ENCODE measurements at places on chromosomes 12 and 14.
A peak's percentile ranks its signal among the peaks of the same experiment; 100 is the strongest.

DNA sequence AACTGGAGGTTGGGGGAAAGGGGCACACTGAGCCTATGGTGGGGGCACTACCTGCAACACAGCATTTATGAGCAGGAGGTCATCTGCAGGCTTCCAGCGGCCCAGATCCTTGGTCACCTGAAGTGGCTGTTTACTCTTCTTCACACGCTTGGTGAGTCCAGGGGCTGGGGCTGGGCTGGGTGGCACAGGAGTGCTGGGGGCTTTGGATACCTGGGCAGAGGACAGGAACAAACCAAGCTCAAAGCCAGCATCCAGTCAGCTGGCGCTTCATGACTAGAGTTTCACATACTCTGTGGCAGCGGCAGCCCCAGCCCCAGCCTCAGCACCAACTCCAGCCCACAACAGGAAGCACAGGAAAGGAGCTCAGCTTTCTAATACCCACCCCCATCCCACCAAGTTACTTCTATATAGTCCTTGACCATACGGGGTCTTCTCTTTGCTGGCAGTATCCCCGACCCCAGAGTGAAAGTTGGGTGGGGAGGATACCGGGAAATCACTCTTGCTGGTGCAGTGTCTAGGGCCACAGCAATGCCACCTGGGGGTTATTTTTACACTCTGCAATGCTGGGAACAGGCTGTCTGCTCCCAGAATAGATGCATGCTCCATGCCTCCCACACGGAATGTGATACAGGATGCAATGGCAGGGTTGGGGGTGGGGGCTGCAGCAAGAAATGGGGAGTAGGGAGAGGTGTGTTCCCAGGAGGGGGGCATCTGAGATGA, 3.1 kb downstream of the MCRS1 start:
- no peak for DNase-seq

DNA sequence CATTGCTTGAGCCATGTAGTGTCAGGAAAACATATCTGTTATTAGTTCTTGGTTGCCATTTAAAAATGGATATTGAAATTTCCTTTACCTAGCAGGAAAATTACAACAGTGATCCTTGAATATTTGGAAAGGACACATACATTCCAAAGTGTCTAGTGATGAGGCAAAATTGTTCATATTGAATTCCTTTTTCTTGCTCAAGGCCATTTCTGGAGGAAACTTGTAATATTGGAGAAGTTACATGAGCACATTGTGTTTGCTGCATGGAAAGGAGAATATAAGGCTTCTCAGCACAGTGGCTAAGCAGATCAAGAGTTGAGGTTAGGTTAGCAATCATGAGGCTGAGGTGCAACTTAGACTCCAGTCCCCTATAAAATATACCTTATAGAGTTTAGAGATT, 121.9 kb downstream of the PDE3A start:
- no peak for DNase-seq

DNA sequence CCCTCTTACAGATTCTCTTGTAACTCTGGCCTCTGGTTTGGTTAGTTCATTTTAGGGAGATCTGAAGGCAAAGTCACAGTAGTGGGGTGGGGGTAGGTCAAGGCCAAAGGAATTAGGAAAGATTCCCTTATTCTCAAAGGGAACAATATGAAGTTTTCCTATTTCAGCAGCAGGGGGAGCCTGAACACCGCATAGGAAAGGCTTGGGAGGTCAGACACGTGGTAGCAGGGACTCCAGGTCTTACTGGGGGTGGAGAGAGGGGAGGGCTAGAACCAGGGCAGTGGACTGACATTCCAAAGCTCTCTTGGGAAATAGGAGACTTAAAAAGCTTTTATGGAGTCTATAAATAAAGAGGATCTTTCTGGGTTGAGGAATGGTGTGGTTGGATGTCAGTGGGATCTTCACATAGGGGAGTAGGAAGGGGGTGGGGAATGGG, 1.3 kb downstream of the ZC3H10 start:
- peak; percentile 35 for DNase-seq

- no peak for DNase-seq
These were observed 4.2 kb downstream of the RFX4 start for GRCh38 chr12:106586803-106587684.

DNA sequence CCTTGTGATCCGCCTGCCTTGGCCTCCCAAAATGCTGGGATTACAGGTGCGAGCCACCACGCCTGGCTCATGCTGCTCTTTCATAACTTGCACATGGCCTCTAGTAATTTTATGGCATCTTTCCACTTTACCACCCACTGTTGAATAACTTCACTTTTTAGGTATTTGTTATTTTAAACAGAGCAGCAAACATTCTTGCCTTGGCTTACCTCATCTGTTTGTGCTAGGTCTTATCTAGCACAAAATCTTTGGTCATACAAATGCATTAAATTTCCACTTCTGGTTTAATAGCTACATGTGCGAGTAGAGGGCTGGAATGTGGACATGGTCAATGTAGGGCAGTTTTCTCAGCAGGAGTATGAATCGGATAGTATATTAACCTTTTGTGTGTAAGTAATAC, 38.8 kb upstream of the ATF7IP start:
- no peak for DNase-seq

DNA sequence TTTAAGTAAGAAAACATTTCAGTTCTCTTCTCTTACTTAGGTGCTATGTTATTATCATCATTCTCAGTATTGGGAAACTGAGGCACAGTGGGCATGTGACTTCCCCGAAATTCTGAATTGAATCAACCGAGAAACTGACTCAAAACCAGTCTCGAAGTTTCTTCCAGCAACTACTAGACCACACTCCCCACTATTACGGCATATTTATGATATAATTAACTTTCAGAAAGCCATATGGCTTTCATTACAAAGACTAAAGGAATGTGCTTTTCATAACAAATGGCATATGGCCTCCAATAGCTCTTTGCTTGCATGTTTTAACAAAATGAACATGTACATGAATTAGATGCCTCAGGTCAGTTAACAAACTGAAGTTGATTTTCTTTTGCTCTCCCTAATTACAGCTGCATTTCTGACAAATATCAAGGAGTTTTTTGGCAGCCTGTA, 182.9 kb upstream of the SLC38A2 start:
- no peak for DNase-seq

- DNase-seq, result no peak
These were observed 212.1 kb downstream of the GXYLT1 start for GRCh38 chr12:41932470-41932991.

- DNase-seq, result no peak
These were observed 64.9 kb upstream of the ZDHHC17 start for GRCh38 chr12:76698966-76699365.

GRCh38 chr12:30095511-30095910, 311.8 kb upstream of the TMTC1 start:
- no peak for DNase-seq

DNA sequence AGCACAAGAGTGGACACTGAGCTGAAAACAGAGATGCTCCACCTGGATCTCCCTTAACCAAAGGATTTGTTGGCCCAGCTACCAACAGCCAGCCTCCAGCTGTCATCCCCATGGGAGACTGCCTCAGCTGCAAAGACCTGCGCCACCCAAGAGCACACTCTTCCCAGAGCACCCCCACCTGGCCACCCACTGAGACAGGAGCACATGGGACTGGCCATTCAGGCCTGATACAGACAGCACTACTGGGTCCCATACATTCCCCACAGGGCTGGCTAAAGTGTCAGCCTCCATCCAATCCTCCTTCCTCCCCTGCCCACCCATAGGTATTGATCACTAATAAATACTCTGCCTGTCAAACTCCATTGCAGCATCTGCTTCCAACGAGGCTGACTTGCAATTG, 241.5 kb downstream of the BCL11B start:
- DNase-seq, result no peak

DNA sequence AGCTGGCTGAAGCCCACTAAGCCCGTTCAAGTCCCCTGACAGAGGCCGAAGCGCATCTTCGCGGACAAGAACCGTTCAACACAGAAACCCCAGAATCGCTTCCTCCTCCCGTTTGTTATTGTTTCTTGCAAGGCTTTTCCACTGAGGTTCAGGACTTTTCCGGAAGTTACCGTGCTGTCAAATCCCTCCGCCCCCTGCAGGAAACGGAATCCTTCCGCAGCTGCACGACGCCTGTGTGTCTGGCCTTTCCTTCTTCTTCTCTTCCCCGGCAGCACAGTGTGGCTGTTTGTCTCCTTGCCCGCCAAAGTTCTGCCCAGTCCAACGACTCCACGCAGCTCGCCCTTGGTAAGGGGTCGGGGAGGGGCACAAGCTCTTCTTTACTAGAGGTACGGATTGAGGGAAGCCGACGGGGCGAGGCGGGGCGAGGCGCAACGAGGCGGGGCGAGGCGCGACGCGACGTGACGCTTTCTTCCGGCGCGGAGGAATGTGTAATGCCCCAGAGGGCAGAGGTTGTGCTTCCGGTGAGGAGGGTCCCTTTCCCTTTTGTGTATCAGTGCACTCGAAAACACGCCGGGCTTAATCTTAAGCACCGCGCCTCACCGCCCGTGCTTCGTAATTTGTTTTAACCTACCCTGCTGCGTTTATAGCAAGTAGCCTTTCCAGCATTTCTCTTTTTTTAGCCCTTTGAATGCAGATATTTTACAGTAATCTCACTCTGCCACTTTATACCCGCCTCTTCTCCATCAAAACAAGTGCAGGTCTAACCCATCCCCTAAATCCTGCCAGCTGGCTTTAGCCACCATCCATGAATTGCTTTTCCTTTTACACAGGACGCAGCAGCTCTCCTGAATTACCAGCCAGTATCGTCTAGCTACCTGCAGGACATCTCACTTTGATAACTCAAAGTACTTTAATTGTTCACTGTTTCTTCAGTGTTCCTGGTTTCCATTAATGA, at the start of gene KDM5A:
Gene KDM5A, minus strand, starts transcription at position 179 of the 955 bp plus-strand sequence. CDS start 229 bp downstream, outside the sequence.
- DNase-seq, result peak; percentile 84

DNA sequence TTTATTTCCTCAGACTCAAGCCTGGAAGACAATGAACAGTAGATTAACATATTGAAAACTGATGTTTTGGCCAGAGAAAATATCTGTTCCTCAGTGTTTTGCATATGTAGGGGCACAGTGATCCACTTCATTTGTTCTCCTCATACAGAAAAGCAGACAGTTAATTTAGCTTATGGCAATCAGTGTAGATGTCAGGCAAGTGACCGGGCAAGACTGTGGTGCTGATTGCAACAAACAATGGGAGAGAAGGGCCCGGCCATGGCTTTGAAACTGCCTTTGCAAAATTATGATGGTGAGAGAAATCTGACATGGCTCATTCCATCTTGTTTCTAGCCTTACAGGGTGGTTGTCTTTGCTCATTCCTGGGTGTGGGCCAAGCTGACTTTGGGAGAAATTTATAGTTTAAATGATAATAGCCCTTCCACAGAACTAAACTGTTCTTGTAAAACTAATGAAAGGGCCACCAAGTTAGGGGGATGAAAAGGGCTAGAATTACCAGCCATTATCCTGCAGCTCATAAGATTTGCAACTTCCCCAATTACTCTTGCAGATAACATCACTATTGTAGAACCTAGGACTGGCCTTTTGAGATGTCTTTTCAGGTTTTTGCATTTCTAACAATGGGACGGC, 220.3 kb downstream of the KTN1 start:
- no peak for DNase-seq

DNA sequence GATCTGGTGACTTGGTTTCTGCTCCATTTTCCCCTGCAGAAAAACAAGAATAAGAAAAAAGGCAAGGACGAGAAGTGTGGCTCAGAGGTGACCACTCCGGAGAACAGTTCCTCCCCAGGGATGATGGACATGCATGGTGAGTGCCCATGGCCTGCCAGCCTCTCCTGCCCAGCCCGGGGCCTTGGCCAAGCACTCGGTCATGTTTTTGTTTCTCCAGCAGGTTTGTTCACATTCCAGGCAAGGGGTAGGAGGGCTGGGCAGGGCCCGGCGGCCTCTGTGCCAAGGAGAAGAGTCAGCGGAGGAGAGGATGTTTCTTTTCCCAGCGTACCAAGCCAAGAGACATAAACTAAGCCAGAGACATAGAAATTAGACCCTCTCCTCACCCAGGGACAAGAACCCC, 13.6 kb downstream of the BCL7A start:
- DNase-seq, result no peak

DNA sequence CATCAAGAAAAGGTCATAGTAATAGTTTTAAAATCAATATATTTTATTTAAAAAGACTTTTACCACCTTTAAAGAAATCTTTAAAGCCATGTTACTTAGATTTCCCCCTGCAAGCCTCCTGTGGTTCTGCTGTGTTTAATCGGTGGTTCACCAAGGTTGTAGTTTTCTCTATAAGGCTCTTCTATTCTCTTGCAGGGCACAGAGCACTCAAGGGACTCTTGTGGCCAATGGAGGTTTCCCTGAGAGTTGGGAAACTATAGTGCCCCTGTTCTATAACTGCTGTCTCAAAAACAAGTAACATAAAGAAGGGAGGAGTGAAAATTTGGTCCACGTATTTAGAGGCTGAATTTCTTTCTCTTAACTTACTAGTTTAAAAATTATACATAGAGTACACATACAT, 25.0 kb downstream of the DACT1 start:
- no peak for DNase-seq

DNA sequence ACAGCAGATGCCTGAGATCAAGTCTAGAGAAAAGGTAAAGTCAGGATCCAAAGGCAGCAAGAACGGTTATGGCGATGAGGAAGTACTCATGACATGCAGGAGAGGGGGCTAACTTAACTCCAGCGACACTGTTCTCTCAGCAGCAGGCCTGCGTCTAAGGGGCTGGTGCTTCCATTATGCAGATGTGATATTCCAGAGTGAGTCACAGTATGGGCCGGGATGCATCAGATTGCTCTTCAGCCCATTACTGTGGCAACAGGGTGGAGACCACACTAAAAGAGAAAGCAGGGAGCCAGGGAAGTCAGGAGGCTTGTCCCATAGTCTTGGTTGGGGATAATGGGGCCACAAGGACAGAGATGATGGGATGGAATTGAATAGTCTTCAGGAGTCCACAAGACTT, 151.8 kb upstream of the NTF3 start:
- DNase-seq, result no peak

- no peak for DNase-seq
These were observed 94.1 kb downstream of the SLC25A47 start for GRCh38 chr14:100416921-100417860.

GRCh38 chr12:106205208-106206069, 42.4 kb downstream of the CKAP4 start:
- no peak for DNase-seq

Measured in activated gamma-delta T cell treated with anti-CD3 and anti-CD28 coated beads, Interleukin-2, amount 50 U/mL, for 16 hours (primary cell).